ENCODE measurements at places on chromosomes 12 and 14.
A peak's percentile ranks its signal among the peaks of the same experiment; 100 is the strongest.

- DNase-seq = peak; percentile 45
Observed at GRCh38 chr12:3920351-3921150, 47.4 kb upstream of the PARP11 start.

GRCh38 chr12:1552171-1552570 is 42.2 kb downstream of the FBXL14 start:
- DNase-seq = no peak

- DNase-seq = no peak
Observed at GRCh38 chr12:66354291-66354690, 52.0 kb downstream of the HELB start.

- DNase-seq = no peak
Observed at GRCh38 chr12:32360956-32361355, 38.4 kb upstream of the FGD4 start.

DNA sequence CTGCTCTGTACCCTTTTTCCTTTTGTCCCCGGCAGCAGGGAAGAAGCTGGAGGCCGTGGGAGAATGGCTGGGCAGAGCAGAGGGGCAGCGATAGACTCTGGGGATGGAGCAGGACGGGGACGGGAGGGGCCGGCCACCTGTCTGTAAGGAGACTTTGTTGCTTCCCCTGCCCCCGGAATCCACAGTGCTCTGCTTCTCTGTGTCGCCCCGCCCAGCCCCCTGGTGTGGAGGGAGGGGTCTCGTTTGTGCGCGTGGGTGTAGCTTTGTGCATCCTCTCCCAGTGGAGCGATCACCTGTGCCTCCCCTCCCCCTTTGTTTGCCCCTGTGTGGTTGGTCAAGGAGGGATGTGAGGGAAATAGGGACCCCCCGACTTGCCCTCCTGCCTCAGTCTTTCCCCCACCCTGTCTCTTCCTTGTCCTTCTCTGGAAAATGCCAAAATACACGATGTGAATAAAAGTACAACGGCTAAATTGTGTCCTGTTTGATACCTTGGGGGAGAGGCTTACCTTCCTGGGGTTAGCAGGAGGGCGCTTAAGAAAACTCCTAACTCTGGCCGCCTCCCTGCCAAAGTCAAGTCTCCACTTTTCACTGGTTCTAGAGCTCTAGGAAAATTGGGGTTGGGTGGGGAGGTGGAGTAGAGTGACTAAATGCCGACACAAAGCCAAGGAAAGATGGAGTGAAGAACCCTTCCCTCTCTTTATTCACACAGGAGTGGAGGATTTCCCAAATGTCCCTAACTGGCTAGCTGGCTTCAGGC is 990 bp upstream of the TPI1 start:
- DNase-seq = no peak

DNA sequence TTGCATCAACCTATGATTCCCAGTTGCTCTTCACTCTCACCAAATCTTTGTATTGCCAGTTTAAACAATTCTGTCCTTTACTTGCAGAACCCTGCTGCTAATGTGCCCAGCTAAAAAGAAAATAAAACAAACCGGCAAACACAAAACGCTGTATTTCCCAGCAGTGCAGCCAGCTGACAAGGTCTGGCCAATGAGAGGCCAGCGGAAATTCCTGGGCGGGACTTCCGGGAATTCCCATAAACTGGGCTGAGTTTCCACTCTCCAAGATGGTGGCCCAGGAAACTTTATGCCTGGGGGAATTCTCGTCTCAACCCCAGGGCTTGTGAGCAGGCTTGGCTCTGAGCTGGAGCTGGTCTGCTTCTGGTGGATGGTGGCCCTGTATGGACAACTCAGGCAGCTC is 807.3 kb upstream of the TMEM132C start:
- DNase-seq = no peak

GRCh38 chr12:60805364-60805763 is 1209.5 kb downstream of the SLC16A7 start:
- DNase-seq = no peak

- DNase-seq = no peak
Observed at GRCh38 chr12:92623386-92623785, 79.4 kb upstream of the PLEKHG7 start.

- DNase-seq = peak; percentile 15
Observed at GRCh38 chr14:88791629-88792472, 902 bp downstream of the EML5 start.

- no peak for DNase-seq
Observed at GRCh38 chr12:106219043-106219442, 28.8 kb downstream of the CKAP4 start.

DNA sequence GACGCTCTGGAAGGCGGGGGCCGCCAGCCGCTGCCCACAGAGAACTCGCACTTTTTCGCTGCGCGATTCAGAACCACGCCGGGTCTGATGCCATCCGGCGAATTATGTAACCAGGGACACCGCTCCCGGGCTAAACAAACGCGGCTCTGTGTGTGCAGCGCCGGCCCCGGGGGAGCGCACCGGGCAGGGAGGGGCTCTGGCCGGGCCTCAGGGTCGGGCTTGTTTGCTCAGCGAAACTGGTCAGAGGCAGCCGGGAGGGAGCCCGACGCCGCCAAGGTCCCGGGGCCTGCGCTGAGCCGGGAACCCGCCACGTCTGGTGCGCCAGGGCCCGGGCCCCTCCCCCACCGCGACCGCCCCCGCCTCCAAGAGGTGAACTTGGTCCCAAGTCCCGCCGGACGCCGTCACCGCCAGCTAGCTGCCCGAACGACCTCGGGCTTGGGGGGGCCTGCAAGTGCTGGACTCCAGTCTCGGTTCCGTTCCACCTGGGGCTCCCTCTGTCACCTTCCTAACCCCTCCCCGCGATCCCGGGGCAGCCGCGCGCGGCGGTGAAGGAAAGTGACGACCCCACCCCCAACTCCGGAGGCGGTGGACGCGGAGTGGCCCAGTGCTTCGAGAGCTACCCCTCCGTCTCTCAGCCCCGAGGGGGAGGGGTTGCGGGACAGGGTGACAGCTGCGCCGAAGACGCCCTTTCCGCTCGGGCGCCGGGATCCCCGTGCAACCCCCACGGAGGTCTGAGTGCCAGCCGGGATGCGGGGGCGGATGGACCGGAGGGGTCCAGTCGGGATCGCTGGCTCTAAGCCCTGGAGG is 848 bp downstream of the CTDSP2 start:
- peak; percentile 88 for DNase-seq

GRCh38 chr12:122984612-122985337 is 4.3 kb downstream of the ARL6IP4 start:
- no peak for DNase-seq

DNA sequence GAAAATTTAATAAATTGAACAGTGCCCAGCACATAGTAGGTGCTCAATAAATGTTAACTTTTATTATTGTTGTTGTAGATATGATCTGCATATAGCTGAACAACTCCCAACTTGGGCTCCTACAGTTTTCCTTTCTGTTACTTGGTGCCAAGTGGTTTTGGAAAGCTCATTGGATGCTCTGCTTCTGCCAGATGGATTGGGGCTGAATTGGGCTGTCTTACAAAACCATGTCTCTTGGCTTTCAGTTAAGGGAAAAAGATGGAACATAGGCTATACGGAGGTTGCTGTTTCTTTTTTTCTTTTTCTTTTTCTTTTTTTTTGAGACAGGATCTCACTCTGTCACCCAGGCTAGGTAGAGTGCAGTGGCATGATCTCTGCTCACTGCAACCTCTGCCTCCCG is 140.7 kb upstream of the PWP1 start:
- DNase-seq = no peak

DNA sequence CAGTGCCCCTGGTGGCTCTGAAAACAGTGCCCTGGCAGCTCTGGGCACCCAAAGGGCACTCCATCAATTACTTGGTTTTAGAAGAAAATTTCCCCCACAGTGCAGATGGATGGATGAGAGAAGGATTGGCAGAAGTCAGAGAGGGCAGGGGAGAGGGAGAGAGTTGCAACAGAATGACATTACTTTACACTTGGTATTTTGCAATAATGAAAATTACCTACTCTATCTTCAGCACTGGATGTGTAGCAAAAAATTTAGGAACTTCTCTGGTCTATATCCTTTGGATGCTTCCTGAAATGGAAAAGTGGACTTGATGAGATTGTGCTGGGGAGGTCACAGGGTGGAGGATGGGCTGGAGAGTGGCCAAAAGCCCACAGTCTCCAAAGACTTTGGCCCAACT is 193.2 kb downstream of the CHST11 start:
- DNase-seq = no peak

DNA sequence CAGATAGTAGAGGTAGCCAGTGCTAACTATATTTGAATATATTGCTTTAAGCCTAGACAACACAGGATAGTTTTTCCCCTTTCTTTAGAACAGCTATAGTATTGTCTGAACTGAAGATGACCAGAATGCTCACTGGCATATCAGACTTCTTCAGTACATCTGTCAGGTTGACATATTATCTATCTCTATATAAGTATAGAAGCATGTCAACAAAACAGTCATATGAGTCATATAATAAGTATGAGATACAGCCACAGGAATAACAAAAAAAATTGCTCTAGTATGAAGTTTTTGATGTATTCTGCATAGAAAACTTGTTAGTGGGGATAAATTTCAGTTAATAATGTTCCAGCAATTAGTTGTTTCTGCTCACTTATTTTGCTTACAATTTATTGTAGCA is 767.7 kb downstream of the LRFN5 start:
- DNase-seq = no peak

- no peak for DNase-seq
Observed at GRCh38 chr12:97535582-97535981, 73.0 kb downstream of the RMST start.

DNA sequence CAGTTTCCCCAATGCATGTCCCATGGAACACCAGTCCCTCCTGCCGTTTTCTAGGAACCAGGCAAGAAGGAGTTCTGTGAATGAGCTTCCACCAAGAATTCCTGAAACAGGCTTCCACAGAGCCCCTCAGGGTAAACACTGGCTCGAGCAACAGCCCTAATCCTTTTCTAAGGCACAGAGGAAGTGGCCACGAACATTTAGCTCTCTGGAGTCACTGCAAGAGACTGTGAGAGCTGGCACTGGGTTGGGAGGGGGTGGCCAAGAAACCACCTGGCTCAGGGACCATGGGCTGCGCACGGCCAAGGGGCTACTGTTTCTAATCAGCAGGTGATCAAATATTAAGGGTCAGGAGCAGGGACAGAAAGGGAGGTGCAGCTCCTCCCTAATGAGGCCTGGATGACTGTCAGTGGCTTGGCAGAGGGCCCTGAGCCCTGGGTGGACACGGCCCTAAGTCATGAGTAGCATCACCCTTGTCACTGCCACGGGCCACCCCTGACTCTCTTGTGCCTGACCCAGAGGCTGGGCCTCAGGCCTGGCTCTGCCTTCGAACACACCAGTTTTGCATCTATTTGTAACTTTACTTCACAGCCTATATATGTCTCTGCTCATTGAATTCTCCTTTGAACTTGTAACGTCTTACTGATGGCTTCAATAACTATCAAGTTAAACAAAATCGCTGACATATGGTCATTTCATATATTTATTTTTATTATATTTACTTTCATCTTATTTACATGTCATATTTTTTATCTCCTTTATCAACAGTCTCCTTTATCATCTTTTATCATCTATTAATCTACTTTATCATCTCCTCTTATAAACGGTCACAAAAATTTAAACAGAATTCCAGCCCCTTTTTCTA is 154.0 kb downstream of the DICER1 start:
- no peak for DNase-seq

DNA sequence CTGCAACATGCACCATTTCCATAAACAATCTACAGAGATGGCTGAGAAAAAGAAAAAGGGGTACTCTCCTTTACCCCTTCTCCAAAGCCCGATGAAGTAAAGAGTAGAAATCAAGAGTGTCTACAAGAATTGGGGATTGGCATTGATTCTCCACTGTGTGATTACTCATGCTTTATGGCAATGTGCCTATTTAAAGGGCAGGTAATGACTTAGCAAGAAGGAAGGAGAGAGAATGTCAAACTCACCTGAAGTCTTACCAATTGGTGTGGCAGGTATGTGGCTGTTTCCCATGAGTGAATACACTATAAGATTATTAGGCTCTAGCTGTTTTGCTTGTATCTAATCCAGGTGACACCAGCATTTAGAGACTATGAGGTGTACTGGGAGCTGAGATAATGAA is 275.3 kb downstream of the CCER1 start:
- no peak for DNase-seq

- DNase-seq = no peak
Observed at GRCh38 chr12:11347810-11348209, 37.6 kb upstream of the PRB4 start.

DNA sequence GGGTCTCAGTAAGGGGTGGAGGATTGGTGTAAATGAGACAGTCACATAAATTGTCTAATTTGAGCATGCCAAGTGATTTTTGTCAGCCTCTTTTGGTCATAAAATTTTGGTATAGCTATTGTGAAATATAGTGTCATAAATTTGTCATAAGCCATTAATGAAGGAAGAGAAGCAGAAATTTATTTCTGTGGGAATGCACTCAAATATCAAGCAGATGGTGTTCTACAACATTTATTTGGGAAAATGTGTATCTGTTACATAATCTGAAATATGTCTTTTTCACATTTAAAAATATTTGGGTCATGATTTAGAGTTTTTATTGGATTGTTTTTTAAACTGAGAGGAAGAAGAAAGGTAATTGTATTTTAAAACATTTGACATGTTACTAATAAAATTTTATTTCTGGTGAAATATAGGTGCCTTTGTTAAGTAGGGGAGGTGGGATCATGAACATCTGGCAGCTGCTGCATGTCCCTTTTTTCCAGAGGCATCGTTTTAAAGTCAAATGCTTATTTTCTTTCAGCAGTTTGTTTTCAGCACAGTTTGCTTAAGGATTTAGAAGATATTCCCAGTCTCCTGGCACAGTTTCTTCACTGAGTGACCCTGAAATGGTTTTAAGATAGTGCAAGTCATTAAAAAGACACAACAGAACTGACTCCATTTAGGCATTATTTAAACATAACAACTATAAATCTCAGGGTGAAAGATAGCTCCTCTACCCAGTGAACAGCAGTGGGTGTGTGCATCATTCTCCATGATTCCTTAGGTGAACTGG is 371.7 kb downstream of the SNAPC1 start:
- no peak for DNase-seq

- DNase-seq = no peak
Observed at GRCh38 chr12:16175840-16176239, 101.6 kb downstream of the SLC15A5 start.

GRCh38 chr14:50357753-50358395 is 38.8 kb downstream of the CDKL1 start:
- DNase-seq = no peak

DNA sequence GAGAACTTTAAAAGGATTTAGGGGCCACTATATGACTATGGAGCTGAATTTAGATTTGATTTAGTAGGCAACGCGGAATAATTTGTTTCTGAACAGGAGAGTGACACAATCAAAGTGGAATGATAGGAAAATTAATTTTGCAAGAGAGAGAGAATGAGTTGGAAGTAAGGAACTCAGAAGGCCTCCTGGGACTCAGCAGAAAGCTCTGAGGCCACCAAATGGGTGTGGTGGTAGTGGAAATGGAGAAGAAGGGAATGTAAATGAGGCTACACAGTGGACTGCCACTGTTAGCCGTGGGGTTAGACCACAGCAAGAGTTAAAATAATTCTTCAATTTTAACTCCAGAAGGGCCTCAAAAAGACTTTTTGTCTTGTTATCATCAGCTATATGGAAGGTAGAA is 102.7 kb downstream of the LRRK2 start:
- DNase-seq = no peak

- DNase-seq = no peak
Observed at GRCh38 chr12:96205908-96206307, 11.7 kb downstream of the ELK3 start.

Measured in hepatocyte (in vitro differentiated cells).